ENCODE measurements at places on chromosomes 5 and 9.

GRCh38 chr5:137730336-137730735 lies 5.6 kb downstream of the KLHL3 start:
- DNase-seq, result no peak

- no peak for DNase-seq
These were observed 730.4 kb upstream of the MEF2C start for GRCh38 chr5:89613222-89613956.

DNA sequence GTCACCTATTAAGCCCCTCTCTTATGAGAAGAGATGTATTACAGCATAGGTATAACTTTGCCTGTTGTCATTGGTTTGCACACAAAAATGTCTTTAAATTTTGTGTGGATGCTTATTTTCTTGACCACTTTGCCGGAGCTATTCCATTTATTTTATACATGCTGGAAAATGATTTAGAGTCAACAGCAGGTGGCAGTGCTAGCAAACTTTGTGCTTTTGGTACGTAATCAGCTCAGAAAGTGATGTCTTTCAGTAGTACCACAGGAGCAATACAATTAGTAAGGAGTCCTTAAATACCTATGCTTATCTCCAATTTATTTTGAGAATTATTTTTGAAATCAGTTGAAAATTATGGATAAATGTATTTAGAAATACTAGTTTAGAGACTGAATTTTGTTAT lies 19.8 kb upstream of the NUDT12 start:
- DNase-seq, result no peak

- no peak for DNase-seq
These were observed 42.1 kb downstream of the ZNF366 start for GRCh38 chr5:72465066-72465465.

- DNase-seq, result no peak
These were observed 12.0 kb downstream of the EXOC3 start for GRCh38 chr5:454936-455335.

GRCh38 chr5:97163360-97163764 lies 19.7 kb downstream of the RIOK2 start:
- no peak for DNase-seq

- peak; percentile 80 for DNase-seq
These were observed 24.7 kb upstream of the NR3C1 start for GRCh38 chr5:143428155-143428554.

- DNase-seq, result no peak
These were observed 234.9 kb downstream of the YTHDC2 start for GRCh38 chr5:113748403-113748802.

DNA sequence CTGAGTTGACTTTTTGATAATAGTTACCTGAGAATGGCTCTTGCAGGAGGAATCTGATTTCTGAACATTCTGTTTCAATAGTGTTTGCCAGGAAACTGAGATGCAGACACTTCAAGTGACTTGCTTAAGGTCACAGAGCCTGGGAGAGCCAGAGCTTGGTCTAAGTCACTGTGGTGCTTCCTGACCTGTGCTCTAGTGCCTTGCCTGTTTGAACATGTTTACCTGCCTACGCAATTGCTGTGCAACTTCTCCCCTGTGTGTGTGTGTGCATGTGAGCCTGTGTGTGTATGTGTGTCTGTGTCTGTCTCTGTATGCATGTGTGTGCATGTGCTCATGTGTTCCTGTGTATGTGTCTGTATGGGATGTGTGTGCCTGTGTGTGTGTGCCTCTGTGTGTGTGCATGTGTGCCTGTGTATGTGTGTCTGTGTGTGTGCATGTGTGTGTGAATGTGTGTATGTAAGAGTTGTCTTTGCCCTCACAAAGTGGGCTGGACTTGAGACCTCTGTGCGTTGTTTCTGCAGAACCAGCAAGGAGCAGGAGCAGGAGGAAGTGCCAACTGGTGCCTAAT lies 185.8 kb downstream of the GADD45G start:
- no peak for DNase-seq

DNA sequence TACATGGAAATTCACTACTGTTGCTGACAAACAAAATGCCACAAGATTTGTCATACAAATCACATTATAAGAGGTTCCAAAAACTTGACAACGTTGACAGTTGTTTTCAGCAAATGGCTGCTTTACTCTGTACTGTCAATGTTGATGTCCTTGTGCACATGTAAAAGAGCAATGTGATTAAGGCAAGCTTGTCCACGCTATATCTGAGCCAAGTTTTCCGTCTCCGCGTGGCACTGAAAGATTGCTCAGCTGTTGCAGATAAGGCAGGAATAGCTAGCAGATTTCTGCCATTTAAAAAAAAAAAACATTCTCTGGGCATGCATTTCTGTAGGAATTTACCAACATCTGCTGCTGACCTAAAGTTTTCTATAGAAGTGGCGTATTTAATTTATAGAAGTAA lies 46.4 kb upstream of the MEF2C start:
- DNase-seq, result no peak

- no peak for DNase-seq
These were observed 727.1 kb upstream of the GRAMD2B start for GRCh38 chr5:125695996-125696655.
